ENCODE measurements at places on chromosomes 1 and 21.

DNA sequence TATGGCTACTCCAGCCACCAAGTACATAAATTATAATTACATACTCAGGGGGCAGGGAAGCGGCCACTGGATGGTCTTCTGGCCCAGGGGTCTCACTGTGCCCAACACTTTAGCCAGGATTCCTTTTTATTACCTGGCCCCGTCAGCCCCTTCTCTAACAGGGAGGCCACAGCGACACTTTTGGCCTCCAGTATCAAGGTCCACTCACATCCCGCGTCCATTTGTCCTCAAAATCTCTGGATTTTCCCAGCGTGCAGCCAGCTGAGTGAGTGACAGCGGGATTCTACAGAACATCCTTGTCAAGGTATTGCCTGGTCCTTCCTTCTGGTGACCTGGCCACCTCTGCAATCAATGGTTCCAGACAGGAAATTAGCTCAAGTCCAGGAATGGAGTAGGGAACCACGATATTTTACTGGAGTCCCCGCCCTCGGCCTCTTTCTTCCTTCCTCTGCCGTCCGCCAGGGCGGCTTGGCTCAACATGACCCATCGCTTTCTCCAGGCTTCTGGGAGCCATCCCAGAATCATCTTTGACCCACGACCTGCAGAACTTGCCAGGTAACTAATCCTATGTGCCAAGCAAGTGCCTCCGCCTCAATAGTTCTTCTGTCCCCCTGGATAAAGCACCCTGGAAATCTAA lies 2.7 kb upstream of the COL6A2 start:
- peak; percentile 15 for DNase-seq

GRCh38 chr1:115426956-115427355 lies 88.9 kb upstream of the NGF start:
- DNase-seq = no peak

- no peak for DNase-seq
Measured at GRCh38 chr21:44377922-44378645, 24.7 kb downstream of the TRPM2 start.

- no peak for DNase-seq
Measured at GRCh38 chr21:38256599-38257302, at the start of gene KCNJ15. KCNJ15 (plus strand) TSS chr21:38256991; CDS start chr21:38299262, 42,271 bp downstream.
